ENCODE measurements at places on chromosomes 6 and 20. TPM values are rescaled to one million over a fixed set of nuclear protein-coding genes. Genes with fewer than 3 reads are reported as not detected.

Gene MLN
- total RNA-seq = not detected

Gene MUC21
- not detected for total RNA-seq

Gene CDSN
- total RNA-seq = not detected

Gene CD24
- not detected for total RNA-seq

Gene ADGRG6
- 48.6 TPM for total RNA-seq

Gene RIPOR2
- 1.0 TPM for total RNA-seq

Gene GSTA3
- total RNA-seq = not detected
